ENCODE measurements at places on chromosomes 5 and 9. TPM values are rescaled to one million over a fixed set of nuclear protein-coding genes. Genes with fewer than 3 reads are reported as not detected.

Gene SHROOM1
- 0.79 TPM for total RNA-seq

GRCh38 chr5:137374110-137374714, 124.9 kb downstream of the SPOCK1 start:
- no peak for DNase-seq

GRCh38 chr5:116410336-116410890, 164.2 kb downstream of the SEMA6A start:
- no peak for DNase-seq

- DNase-seq = no peak
Measured at GRCh38 chr5:132370971-132371602, 1.6 kb downstream of the SLC22A5 start.

DNA sequence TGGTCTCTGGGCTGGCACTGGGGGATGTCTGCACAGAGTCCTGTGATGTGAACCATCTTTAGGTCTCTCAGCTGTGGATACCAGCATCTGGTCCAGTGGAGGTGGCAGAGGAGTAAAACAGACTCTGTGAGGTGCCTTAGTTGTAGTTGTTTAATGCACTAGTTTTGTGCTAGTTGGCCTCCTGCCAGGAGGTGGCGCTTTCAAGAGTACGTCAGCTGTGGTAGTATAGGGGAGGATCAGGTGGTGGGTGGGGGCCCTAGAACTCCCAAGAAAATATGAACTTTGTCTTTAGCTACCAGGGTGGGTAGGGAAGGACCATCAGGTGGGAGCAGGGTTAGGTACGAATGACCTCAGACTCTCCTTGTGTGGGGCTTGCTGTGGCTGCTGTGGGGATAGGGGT, 197.1 kb downstream of the TMC1 start:
- DNase-seq = no peak

- no peak for DNase-seq
Measured at GRCh38 chr5:147860641-147861025, 17.9 kb upstream of the SCGB3A2 start.
